ENCODE measurements at places on chromosomes 11 and 22. TPM values are rescaled to one million over a fixed set of nuclear protein-coding genes. Genes with fewer than 3 reads are reported as not detected.
A peak's percentile ranks its signal among the peaks of the same experiment; 100 is the strongest.

DNA sequence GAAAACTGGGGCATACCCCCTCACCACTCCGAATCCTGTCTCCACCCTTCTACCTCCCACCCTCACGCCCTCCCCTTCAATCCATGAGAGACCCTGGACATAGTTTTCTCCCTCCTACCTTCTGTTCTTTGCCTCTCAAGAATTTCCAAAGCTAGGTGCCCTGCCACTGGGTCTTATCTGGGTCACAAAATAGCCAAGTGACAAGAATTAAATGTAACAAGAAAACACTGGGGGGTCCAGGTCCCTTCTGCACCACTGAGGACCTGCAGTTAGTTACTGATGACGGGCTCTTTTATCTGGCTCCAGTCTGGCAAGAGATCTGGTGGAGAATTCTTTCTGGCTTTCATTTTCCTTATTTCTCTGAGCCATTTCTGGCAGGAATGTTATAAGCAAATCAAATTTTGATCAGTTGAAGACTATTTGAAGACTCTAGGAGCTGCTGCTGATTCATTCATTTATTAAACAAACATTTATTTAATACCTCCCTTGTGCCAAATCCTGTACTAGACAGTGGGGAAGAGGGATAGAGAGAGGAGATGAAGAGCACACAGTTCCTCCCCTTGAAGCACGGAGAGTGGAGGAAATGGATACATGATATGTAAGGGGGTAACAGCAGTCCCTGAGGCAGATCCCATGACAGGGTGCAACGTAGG, 135.2 kb downstream of the RRAS2 start:
- DNase-seq: no peak

GRCh38 chr11:33375688-33376311, 118.6 kb downstream of the HIPK3 start:
- DNase-seq: peak; percentile 34

BDNF gene
- total RNA-seq: 3.8 TPM

DNA sequence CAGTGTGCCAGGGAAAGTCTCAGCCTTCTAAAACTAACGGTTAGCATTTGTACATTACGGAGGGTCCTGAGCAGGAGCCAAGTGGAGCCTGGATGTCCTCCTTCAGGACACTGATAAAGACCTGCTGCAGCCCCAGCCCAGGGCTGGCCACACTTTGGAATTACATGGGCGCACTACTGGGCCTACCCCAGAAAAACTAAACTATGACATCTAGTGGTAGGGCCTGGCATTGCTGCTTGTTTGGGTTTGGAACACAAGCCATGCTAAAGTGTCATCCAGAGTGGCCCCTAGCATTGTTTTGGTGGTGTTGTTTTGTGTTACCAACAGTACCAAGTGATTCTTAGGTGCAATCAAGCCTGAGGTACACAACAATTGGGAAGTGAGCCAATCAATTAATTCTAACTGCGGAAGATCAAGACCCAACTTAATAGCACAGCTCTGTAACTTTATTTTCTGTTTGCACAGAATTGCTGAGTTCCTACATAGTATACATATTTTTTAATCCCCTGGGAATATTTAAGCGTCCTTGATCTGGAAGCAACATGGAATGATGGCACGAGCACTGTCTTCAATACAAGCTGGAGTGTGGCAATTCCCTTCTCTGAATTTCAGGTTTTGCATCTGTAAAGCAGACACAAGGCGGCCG, 340.7 kb downstream of the LARGE1 start:
- peak; percentile 40 for DNase-seq

- no peak for DNase-seq
Measured at GRCh38 chr11:105689631-105690030, 79.8 kb downstream of the GRIA4 start.

GRCh38 chr11:28384418-28384817, 276.2 kb downstream of the METTL15 start:
- peak; percentile 67 for DNase-seq

All from PC-3 (cell line).